ENCODE measurements at places on chromosomes 4 and X.

- DNase-seq = no peak
Measured at GRCh38 chr4:88967883-88968331, 89.1 kb downstream of the FAM13A start.

DNA sequence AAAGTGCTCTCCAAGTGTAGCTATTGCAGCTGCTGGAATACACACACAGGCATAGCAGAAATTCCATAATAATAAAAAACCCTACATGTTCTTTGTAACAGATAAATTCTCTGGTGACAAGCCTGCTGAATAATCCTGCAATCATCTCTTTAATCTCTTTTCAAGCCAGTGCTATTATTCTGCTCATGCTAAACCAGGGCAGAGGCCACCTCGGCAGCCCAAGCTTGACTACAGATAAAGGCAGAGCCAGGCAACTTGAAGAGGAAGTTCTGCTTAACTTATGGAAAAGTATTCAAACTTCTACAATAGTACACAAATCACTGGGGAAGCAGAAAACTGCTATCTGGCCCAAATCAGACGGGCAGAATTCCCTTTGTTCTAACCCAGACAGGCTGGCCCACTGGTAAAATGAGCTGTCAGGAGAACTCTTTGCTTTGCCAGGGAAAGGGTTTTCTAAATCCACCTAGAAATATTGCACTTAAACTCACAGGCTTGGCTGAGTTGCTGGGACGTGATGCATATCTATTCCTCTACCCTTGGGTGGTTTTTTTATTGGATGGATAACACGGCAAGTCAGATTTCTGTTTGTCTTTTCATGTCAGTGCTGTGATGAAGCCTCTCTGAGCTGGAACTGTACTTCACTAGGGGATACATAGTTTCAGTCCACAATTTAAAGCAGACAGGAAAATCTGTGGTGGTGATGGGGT lies 70.5 kb downstream of the GATB start:
- DNase-seq = no peak

GRCh38 chr4:1075809-1076699 lies 37.3 kb downstream of the RNF212 start:
- no peak for DNase-seq

GRCh38 chrX:137143864-137144263 lies 110.1 kb upstream of the GPR101 start:
- DNase-seq = no peak

DNA sequence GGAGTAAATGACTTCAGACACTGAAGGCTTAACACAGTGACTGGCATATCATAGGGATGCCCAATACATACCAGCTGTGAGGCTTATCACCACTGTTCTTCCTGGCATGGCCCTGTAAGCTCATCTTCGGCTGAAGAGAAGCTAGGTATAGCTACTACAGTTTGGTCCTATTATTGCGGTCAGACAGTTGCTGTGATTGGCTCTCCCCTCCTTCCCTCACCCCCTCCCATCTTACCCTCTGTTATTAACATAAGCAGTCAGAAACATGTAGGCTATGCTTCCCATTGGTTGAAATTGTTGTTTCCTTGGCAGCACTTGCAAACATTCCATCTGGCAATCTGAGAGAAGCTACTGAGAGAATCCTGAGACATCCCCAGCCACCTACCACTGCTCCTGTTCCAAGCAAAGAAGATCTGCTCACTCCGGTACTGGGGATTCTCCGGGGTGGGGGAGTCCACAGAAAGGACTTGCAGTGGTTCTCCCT lies at the start of gene AKAP14:
Gene AKAP14, plus strand, starts transcription at position 51 of the 484 bp plus-strand sequence. CDS start 7,331 bp downstream, outside the sequence.
- DNase-seq = no peak

- no peak for DNase-seq
Measured at GRCh38 chr4:184380707-184381106, 93.6 kb downstream of the IRF2 start.

- DNase-seq = no peak
Measured at GRCh38 chr4:65661471-65661870, 8.8 kb downstream of the EPHA5 start.

- no peak for DNase-seq
Measured at GRCh38 chrX:16658284-16658683, 8.3 kb downstream of the S100G start.

- DNase-seq = no peak
Measured at GRCh38 chrX:35726176-35726575, 72.0 kb upstream of the MAGEB16 start.

DNA sequence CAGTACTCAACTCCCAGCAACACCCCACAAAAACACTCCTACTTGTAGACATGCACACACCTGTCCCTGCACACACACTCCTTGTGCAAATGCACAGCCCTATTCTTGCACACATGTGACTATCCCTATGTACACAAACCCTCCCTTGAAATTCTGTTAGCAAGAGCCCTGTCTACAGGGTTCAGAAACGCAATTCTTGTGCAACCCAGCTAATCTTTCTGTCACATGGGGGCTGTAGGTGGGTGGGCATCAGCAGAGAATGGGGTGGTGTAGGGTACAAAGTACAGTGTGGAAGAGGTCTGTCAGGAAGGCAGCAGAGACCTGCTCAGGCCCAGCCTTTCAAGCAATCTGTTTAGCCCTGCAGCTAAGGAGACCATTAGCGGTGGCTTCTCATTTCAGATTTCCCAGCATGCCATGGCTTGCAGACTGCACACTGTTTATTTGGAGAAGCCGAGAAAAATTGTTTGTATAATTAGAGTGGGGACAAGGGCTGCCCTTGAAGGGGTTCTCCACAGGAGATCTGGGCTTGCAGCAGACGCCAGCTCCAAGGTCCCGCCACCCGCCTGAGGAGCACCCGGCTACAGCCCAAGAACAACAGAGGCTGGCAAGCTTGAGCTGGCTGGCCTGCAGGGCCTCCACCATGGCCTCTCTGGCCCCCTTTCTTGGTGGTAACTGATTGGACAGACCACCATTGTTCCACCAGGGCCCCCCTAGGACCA lies 144.0 kb upstream of the PJA1 start:
- DNase-seq = no peak

DNA sequence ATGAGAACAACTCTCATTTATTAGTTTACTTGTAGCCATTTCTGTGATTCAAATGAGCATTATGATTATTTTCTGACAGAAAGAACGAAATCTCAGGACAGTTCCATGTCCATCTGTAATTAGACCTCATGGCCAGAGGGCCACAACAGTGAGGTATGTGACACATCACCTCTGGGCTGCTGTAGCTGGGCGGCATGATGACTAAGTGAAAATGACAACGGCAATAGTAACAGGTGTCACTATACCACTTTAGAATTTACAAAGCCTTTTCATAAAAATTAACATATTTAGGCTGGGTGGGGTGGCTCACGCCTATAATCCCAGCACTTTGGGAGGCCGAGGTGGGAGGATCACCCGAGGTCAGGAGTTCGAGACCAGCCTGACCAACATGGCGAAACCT lies 252.6 kb downstream of the CBR4 start:
- DNase-seq = no peak

GRCh38 chrX:154517101-154517781 lies 1.2 kb upstream of the FAM3A start:
- no peak for DNase-seq

- peak; percentile 19 for DNase-seq
Measured at GRCh38 chrX:30653415-30654131, at the start of gene GK. Gene GK (plus strand): TSS chrX:30653423. CDS start chrX:30653538, 115 bp downstream.

DNA sequence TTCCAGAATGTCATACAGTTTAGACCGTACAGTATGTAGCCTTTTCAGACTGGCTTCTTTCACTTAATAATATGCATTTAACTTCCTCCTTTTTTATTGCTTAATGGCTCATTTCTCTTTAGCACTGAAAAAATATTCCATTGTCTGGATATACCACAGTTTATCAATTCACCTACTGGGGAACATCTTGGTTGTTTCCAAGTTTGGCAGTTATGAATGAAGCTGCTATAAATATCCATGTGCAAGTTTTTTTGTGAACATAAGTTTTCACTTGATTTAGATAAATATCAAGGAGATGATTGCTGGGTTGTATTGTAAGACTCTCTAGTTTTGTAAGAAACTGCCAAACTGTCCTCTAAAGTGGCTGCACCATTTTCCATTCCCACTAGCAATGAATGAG lies 375.5 kb downstream of the PCDH18 start:
- DNase-seq = no peak

GRCh38 chrX:65591206-65591605 lies 56.6 kb upstream of the LAS1L start:
- DNase-seq = no peak

DNA sequence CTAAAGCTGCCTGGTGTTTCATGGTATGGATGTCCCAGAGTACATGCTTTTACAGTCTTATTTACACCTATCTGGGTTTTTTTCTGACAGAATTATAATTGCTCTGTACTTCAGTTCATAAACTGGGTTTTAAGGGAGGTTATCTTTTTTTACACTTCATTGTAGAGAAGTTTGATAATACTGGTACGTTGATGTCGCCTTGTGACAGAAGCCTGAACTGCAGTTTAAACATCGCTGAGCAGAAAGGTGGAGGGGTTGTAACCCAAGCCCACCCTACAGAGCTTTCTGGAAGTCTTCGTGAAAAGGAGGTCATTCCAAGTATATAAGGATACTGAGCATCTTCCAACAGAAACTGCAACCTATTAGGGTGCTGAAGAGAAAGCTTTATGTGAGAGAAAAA lies 46.4 kb downstream of the BEX1 start:
- no peak for DNase-seq

DNA sequence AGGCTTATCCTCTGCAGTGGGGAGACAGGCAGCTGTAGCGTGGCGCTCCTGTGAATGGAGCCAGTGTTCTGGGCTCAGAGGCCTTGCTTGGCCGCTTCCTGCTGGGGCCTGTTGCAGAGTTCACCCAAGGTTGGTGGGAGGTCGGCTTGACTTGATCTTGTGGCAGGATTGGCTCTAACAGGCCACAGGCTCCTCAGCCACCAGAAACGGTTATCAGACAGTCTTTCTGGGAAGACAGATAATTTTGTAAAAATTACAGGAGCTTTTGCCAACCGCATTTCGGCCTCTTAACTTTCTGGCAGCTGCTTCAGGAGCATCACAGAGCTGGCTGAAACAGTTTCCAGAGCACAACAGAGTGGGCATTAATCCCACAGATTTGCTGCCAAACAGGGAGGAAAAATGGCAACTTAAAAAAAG lies 66.4 kb downstream of the DIPK2B start:
- DNase-seq = no peak
